ENCODE measurements at places on chromosomes 5 and 9. TPM values are rescaled to one million over a fixed set of nuclear protein-coding genes. Genes with fewer than 3 reads are reported as not detected.

- DNase-seq: no peak
- no peaks in the 10 kb centered on the region for H3K36me3 ChIP-seq
- no peaks in the 10 kb centered on the region for H3K4me1 ChIP-seq
- no peak overlapping the region for H3K27ac ChIP-seq
- no peak overlapping the region for H3K4me3 ChIP-seq
Measured at GRCh38 chr9:132795511-132796303, 82.4 kb downstream of the AK8 start.

- DNase-seq: no peak
- no peaks in the 10 kb centered on the region for H3K36me3 ChIP-seq
- H3K4me1 ChIP-seq: no peaks in the 10 kb centered on the region
- no peaks in the 10 kb centered on the region for H3K27me3 ChIP-seq
- H3K27ac ChIP-seq: no peak overlapping the region
Measured at GRCh38 chr5:21773456-21773855, 1079.7 kb downstream of the CDH12 start.

PCDHB5 gene
- not detected for total RNA-seq

MAT2B gene
- 87.6 TPM for total RNA-seq

DNA sequence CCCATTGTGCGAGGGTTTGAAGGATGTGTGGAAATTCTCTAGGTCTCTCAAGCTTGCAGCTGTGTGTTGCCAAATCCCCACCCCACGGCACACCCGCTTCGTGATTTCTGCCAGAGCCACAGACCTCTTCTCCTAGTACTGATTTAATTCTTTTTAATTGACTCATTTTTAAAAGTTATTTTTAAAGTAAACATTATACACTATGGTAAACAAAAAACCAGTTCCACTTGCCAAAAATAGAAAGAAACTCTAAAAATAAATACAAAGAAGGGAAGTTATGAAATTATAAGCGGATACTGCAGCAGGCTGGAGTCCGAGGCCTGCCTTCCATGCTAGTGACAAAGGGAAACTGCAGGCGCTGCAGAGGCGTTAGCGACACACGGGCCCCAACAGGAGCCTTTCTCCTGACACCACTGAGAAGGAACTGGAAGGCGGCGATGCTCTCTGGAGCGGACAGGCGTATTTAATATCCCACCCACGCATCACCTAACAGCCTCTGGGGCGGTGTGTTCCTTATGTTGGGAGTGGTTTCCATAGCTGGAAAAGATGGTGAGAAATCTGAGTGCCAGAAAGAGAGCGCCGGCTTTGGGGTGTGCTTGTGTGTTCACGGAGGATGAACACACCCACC, 122.5 kb downstream of the COL23A1 start:
- H3K36me3 ChIP-seq: no peaks in the 10 kb centered on the region
- H3K27ac ChIP-seq: no peak overlapping the region
- H3K4me3 ChIP-seq: no peak overlapping the region
- no peaks in the 10 kb centered on the region for H3K27me3 ChIP-seq
- H3K4me1 ChIP-seq: no peaks in the 10 kb centered on the region

GRCh38 chr5:93512799-93513198, 68.2 kb downstream of the NR2F1-AS1 start:
- H3K27ac ChIP-seq: no peak overlapping the region
- peaks cover 8% of the 10 kb centered on the region for H3K27me3 ChIP-seq
- H3K4me3 ChIP-seq: no peak overlapping the region
- H3K4me1 ChIP-seq: no peaks in the 10 kb centered on the region
- DNase-seq: no peak
- no peaks in the 10 kb centered on the region for H3K36me3 ChIP-seq

- no peaks in the 10 kb centered on the region for H3K36me3 ChIP-seq
- no peak overlapping the region for H3K27ac ChIP-seq
- H3K4me3 ChIP-seq: no peak overlapping the region
- no peak for DNase-seq
- no peaks in the 10 kb centered on the region for H3K4me1 ChIP-seq
Measured at GRCh38 chr5:129912601-129913255, 8.5 kb downstream of the CHSY3 start.

DNA sequence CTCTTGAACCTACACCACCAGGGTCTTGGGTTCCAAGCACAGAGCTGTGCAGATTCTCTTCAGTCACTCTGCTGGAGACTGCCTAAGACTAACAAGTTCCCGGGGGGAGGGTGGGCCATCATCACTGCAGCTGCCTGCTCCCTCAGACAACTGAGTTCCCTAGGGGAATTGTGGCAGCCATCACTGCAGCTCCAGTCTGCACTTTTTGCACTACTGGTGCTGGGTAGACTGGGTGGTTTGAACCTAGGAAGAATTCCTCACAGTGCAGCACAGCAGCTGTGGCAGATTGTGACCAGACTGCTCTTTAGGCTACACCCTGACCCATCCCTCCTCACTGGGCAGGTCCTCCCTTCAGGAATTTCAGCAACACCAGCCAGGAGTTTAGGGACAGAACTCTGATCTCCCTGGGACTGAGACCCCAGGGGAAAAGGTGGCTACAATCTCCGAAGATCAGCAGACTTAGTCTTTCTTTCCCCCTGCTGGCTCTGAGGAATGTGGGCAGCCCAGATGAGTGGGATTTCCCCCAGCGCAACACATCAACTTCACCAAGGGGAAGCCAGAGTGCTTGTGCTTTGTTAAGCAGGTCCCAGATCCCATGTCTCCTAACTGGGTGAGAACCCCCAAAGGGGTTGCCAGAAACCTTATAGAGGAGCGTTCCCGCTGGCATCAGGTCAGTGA, 30.9 kb upstream of the RGMB start:
- H3K4me3 ChIP-seq: no peak overlapping the region
- no peak for DNase-seq
- no peak overlapping the region for H3K27ac ChIP-seq
- peaks cover 1% of the 10 kb centered on the region for H3K36me3 ChIP-seq
- peaks cover 12% of the 10 kb centered on the region for H3K27me3 ChIP-seq
- no peaks in the 10 kb centered on the region for H3K4me1 ChIP-seq

HSPB3 gene
- total RNA-seq: not detected

FTMT gene
- not detected for total RNA-seq

- H3K27ac ChIP-seq: no peak overlapping the region
- peaks cover 35% of the 10 kb centered on the region for H3K4me1 ChIP-seq
- H3K4me3 ChIP-seq: peak overlapping the region; percentile 49
- peaks cover 11% of the 10 kb centered on the region for H3K36me3 ChIP-seq
- DNase-seq: no peak
- H3K27me3 ChIP-seq: peaks cover 3% of the 10 kb centered on the region
Measured at GRCh38 chr9:91174772-91175171, 186.9 kb downstream of the AUH start.

- H3K4me1 ChIP-seq: peaks cover 8% of the 10 kb centered on the region
- no peak overlapping the region for H3K27ac ChIP-seq
Measured at GRCh38 chr5:39584927-39585326, 160.1 kb upstream of the DAB2 start.

CMYA5 gene
- 0.05 TPM for total RNA-seq

FGF10 gene
- not detected for total RNA-seq

DNA sequence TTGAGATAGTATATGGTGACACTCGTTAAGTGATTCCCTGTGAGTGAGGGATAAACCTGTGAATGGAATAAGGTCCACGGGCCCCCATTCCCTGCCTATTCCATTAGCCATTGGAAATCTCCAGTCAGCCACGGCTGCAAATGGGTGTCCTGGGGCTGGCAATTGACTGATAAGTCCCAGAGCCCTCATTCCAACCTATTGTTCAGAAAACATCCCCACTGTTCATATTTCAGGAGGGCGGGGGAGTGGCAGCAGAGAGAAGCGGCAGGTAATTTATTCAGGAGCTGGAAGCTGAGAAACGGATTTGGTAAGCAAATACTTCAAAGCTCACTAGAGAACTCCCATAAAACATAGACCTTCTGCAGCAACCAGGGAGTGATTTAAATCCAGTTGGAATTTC, 42.0 kb downstream of the TMEM174 start:
- peaks cover 6% of the 10 kb centered on the region for H3K36me3 ChIP-seq
- DNase-seq: no peak
- H3K27me3 ChIP-seq: peaks cover 87% of the 10 kb centered on the region
- no peak overlapping the region for H3K4me3 ChIP-seq
- peaks cover 17% of the 10 kb centered on the region for H3K4me1 ChIP-seq
- H3K27ac ChIP-seq: no peak overlapping the region

GRCh38 chr9:76231001-76231400, 163.2 kb downstream of the RFK start:
- H3K36me3 ChIP-seq: no peaks in the 10 kb centered on the region
- H3K4me1 ChIP-seq: no peaks in the 10 kb centered on the region
- H3K4me3 ChIP-seq: no peak overlapping the region

ASPN gene
- total RNA-seq: not detected

SLC6A19 gene
- total RNA-seq: not detected

GRCh38 chr5:77208507-77209163, 1.8 kb upstream of the PDE8B start:
- H3K27ac ChIP-seq: no peak overlapping the region
- H3K36me3 ChIP-seq: no peaks in the 10 kb centered on the region
- H3K27me3 ChIP-seq: peaks cover 40% of the 10 kb centered on the region
- peaks cover 11% of the 10 kb centered on the region for H3K4me1 ChIP-seq

PCDHB16 gene
- not detected for total RNA-seq

DNA sequence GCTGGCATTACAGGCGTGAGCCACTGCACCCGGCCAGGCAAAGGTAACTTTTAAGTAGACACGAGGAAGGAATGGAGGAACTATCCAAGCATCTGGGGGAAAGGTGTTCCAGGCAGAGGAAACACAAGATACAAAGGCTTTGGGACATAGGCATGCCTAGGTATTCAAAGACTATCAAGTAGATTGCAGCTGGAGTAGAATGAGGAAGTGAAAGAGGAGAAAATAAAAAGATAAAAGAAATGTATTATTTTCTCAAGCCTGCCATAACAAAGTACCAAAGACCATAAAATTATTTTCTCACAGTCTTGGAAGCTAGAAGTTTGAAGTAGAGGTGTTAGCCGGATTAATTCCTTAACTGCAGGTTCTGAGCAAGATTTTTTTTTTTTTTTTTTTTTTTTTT, 39.9 kb upstream of the GRIN3A start:
- peaks cover 8% of the 10 kb centered on the region for H3K27me3 ChIP-seq
- DNase-seq: no peak
- H3K4me3 ChIP-seq: no peak overlapping the region

- peaks cover 15% of the 10 kb centered on the region for H3K4me1 ChIP-seq
- DNase-seq: no peak
- no peak overlapping the region for H3K4me3 ChIP-seq
- H3K36me3 ChIP-seq: peaks cover 35% of the 10 kb centered on the region
- no peaks in the 10 kb centered on the region for H3K27me3 ChIP-seq
Measured at GRCh38 chr9:33049680-33050361, 24.7 kb downstream of the DNAJA1 start.

- no peaks in the 10 kb centered on the region for H3K4me1 ChIP-seq
- no peak overlapping the region for H3K27ac ChIP-seq
- no peaks in the 10 kb centered on the region for H3K27me3 ChIP-seq
- H3K36me3 ChIP-seq: no peaks in the 10 kb centered on the region
- DNase-seq: no peak
- no peak overlapping the region for H3K4me3 ChIP-seq
Measured at GRCh38 chr5:14501353-14502293, 80.0 kb upstream of the OTULINL start.

- H3K4me3 ChIP-seq: no peak overlapping the region
- peak; percentile 92 for DNase-seq
- H3K27me3 ChIP-seq: peaks cover 2% of the 10 kb centered on the region
- peaks cover 4% of the 10 kb centered on the region for H3K36me3 ChIP-seq
- no peak overlapping the region for H3K27ac ChIP-seq
Measured at GRCh38 chr9:107340920-107341632, 58.0 kb downstream of the RAD23B start.

- H3K36me3 ChIP-seq: no peaks in the 10 kb centered on the region
- H3K4me3 ChIP-seq: no peak overlapping the region
- peaks cover 18% of the 10 kb centered on the region for H3K4me1 ChIP-seq
- no peak for DNase-seq
- peaks cover 66% of the 10 kb centered on the region for H3K27me3 ChIP-seq
- no peak overlapping the region for H3K27ac ChIP-seq
Measured at GRCh38 chr5:135038205-135038812, 4.3 kb upstream of the PITX1 start.

GRCh38 chr9:81411961-81412360, 277.4 kb downstream of the TLE1 start:
- H3K4me3 ChIP-seq: no peak overlapping the region
- no peaks in the 10 kb centered on the region for H3K27me3 ChIP-seq
- no peak overlapping the region for H3K27ac ChIP-seq
- no peak for DNase-seq

DNA sequence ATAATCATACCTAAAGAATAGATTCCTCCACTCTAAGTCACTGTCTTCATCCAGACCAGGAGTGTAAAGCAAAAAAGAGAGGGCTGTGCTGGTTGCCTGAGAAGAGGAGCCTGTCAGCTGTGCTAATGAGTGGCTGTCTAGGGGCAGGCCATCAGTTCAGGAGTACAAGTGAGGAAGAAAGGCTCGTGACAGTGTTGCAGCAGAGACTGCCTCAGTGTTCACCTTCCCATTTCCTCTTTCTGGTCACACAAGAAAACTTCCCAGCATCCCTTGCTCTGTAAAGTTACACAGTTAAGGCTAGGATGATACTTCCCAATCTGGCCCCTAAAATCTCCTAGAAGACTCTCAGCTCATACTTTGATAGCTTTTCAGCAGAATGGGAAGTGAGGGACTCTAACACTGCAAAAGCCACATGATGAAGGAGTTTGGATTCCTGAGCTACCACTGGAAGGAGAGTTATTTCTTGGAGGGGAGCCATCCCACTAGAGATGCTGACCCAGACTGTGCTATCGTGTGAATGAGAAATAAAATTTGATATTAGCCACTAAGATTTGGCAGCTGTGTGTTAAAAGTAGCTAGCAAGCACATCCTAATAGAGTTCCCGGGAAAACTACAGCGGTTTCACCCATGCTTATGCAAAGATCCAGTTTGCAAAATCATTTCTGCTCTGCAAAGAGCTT, 67.1 kb downstream of the ADAMTS12 start:
- no peak for DNase-seq
- H3K27ac ChIP-seq: no peak overlapping the region
- H3K4me1 ChIP-seq: peaks cover 5% of the 10 kb centered on the region
- H3K36me3 ChIP-seq: no peaks in the 10 kb centered on the region
- H3K27me3 ChIP-seq: no peaks in the 10 kb centered on the region

NR2F1-AS1 gene
- not detected for total RNA-seq

DNA sequence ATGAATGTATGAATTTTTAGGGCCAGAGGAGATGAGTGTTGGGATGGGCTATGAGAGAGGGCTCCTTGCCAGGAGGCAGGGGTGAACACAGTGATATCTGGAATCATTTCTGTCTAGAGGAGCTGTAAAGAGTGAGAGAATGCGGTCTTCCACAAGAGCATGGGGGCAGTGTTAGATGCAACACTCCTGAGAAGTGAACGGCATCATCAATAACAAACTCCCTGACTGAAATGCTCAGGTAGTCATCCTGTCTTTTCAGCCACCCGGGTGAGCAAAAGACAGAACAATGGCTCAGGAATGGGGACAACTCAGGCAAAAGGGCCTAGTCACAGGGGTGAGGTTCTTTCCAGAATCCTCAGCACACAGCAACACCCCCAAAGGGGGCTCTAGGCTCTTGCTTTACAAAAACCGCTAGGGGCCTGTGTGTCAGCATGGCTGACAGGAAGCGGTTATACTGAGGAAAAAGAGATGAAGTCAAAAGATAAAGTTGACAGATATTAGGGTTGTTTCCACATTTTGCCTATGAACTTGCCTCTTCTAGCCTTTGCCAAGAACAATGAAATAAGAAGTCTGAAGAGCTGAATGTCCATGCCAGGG, 104.6 kb upstream of the LRRTM2 start:
- no peak overlapping the region for H3K27ac ChIP-seq
- peaks cover 35% of the 10 kb centered on the region for H3K4me1 ChIP-seq
- no peaks in the 10 kb centered on the region for H3K27me3 ChIP-seq
- DNase-seq: peak; percentile 54

GRCh38 chr5:73637565-73637964, 11.6 kb downstream of the ARHGEF28 start:
- H3K27ac ChIP-seq: no peak overlapping the region
- H3K4me3 ChIP-seq: no peak overlapping the region
- no peak for DNase-seq
- no peaks in the 10 kb centered on the region for H3K4me1 ChIP-seq

FOXB2 gene
- total RNA-seq: not detected
